Glutamatergic neuron (in vitro differentiated cells): ENCODE measurements at places on chromosomes 1 and 21. TPM values are rescaled to one million over a fixed set of nuclear protein-coding genes. Genes with fewer than 3 reads are reported as not detected.
A peak's percentile ranks its signal among the peaks of the same experiment; 100 is the strongest.

DNA sequence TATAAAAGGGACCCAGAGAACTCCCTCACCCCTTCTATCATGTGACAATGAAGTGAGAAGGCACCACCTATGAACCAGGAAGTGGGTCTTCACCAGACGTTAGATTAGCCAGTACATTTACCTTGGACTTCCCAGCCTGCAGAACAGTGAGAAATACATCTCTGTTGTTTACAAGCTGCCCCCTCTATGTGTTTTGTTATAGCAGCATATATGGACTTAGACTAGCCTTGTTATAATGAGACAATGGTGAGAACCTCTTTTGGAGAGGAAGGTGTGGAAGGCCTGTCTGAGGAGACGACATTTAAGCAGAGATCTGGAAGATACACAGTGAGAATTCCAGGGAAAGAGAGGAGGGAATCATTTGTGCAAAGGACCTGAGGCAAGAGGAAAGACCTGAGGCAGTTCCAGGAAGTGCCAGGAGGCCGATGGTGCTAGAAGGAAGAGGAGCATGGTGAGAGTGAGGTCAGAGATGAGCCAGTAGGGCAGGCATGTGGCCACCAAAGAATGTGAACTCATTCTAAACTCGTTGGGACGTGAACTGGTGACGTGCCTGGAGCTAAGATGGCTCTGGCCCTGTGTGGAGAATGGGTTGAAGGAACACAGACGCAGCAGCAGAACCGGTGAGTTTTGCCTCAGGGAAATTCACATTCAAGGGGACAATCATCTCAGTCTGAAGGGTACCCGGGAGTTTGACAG lies 98.9 kb upstream of the IRF2BP2 start:
- peaks cover 30% of the 10 kb centered on the region for H3K4me1 ChIP-seq
- peaks cover 5% of the 10 kb centered on the region for H3K27me3 ChIP-seq
- no peak for DNase-seq
- H3K27ac ChIP-seq: peak overlapping the region; percentile 5
- no peak overlapping the region for H3K4me3 ChIP-seq

- H3K4me3 ChIP-seq: no peak overlapping the region
- H3K4me1 ChIP-seq: no peaks in the 10 kb centered on the region
- H3K36me3 ChIP-seq: no peaks in the 10 kb centered on the region
- H3K27me3 ChIP-seq: no peaks in the 10 kb centered on the region
- H3K27ac ChIP-seq: no peak overlapping the region
Measured at GRCh38 chr1:147611021-147611426, 59.3 kb downstream of the ACP6 start.

GRCh38 chr1:37323486-37324377 lies 150.6 kb upstream of the ZC3H12A start:
- H3K36me3 ChIP-seq: no peaks in the 10 kb centered on the region
- peaks cover 9% of the 10 kb centered on the region for H3K4me1 ChIP-seq
- DNase-seq: peak; percentile 70
- H3K27ac ChIP-seq: no peak overlapping the region
- peaks cover 8% of the 10 kb centered on the region for H3K27me3 ChIP-seq
- no peak overlapping the region for H3K4me3 ChIP-seq

- H3K4me3 ChIP-seq: no peak overlapping the region
- DNase-seq: no peak
- peaks cover 5% of the 10 kb centered on the region for H3K4me1 ChIP-seq
- peaks cover 2% of the 10 kb centered on the region for H3K27me3 ChIP-seq
- H3K36me3 ChIP-seq: no peaks in the 10 kb centered on the region
- H3K27ac ChIP-seq: no peak overlapping the region
Measured at GRCh38 chr1:154703170-154703569, 95.2 kb upstream of the ADAR start.

The LINGO4 gene
- total RNA-seq: not detected
